ENCODE measurements at places on chromosomes 1 and 21. TPM values are rescaled to one million over a fixed set of nuclear protein-coding genes. Genes with fewer than 3 reads are reported as not detected.
A peak's percentile ranks its signal among the peaks of the same experiment; 100 is the strongest.

CSMD2 gene
- 0.14 TPM for total RNA-seq

LRRC71 gene
- total RNA-seq: 0.27 TPM

COL24A1 gene
- total RNA-seq: 0.74 TPM

MFAP2 gene
- 3.0 TPM for total RNA-seq

OR10Z1 gene
- not detected for total RNA-seq

GRCh38 chr1:243917177-243917862 is 67.3 kb upstream of the AKT3 start:
- peak overlapping the region; percentile 66 for H3K4me3 ChIP-seq
- H3K4me1 ChIP-seq: peaks cover 21% of the 10 kb centered on the region
- H3K27me3 ChIP-seq: peaks cover 68% of the 10 kb centered on the region

- no peak overlapping the region for H3K4me3 ChIP-seq
- H3K27ac ChIP-seq: peak overlapping the region; percentile 18
- no peaks in the 10 kb centered on the region for H3K4me1 ChIP-seq
- DNase-seq: no peak
- no peaks in the 10 kb centered on the region for H3K27me3 ChIP-seq
Measured at GRCh38 chr1:82446236-82446635, 645.5 kb downstream of the ADGRL2 start.

GRCh38 chr1:96365596-96366390 is 355.8 kb upstream of the PTBP2 start:
- H3K36me3 ChIP-seq: no peaks in the 10 kb centered on the region
- no peak overlapping the region for H3K4me3 ChIP-seq
- no peaks in the 10 kb centered on the region for H3K27me3 ChIP-seq
- no peak for DNase-seq
- H3K4me1 ChIP-seq: no peaks in the 10 kb centered on the region

- H3K36me3 ChIP-seq: no peaks in the 10 kb centered on the region
- no peak for DNase-seq
- no peak overlapping the region for H3K4me3 ChIP-seq
- H3K4me1 ChIP-seq: no peaks in the 10 kb centered on the region
- no peaks in the 10 kb centered on the region for H3K27me3 ChIP-seq
Measured at GRCh38 chr1:96660503-96660902, 61.1 kb upstream of the PTBP2 start.

DNA sequence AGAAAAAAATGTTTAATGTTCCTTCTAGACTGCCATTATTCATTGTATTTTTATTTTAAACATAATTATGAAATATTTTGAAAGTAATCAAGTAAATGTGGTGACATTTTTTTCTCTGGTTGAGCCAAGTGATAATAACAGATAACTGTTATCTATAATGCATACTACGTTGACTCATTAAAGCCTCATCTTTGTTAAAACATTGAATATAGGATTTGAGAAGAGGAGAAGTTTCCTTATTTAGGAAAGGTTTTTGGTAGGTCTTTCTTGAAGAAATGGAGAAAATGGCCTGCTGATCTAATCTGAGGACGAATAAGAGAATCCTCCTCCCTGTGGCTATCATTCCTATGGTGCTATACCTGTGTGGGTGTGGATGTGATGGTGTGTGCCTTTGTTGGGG is 89.0 kb downstream of the NFIA start:
- H3K4me1 ChIP-seq: peaks cover 84% of the 10 kb centered on the region
- H3K36me3 ChIP-seq: no peaks in the 10 kb centered on the region
- no peak overlapping the region for H3K4me3 ChIP-seq
- H3K27me3 ChIP-seq: no peaks in the 10 kb centered on the region
- H3K27ac ChIP-seq: peak overlapping the region; percentile 68

- no peaks in the 10 kb centered on the region for H3K36me3 ChIP-seq
- no peak for DNase-seq
- no peak overlapping the region for H3K27ac ChIP-seq
Measured at GRCh38 chr1:216632980-216633379, 90.2 kb downstream of the ESRRG start.

GRCh38 chr1:156212833-156213643 is at the start of gene PMF1:
TSS of gene PMF1 (plus strand) at chr1:156213007. CDS start at chr1:156213016, 9 bp downstream.
- H3K27ac ChIP-seq: peak within 1 kb of the TSS; percentile 97
- peak within 1 kb of the TSS; percentile 86 for H3K4me3 ChIP-seq
- peak; percentile 97 for DNase-seq
- peaks cover 35% of the 10 kb centered on the region for H3K36me3 ChIP-seq

DNA sequence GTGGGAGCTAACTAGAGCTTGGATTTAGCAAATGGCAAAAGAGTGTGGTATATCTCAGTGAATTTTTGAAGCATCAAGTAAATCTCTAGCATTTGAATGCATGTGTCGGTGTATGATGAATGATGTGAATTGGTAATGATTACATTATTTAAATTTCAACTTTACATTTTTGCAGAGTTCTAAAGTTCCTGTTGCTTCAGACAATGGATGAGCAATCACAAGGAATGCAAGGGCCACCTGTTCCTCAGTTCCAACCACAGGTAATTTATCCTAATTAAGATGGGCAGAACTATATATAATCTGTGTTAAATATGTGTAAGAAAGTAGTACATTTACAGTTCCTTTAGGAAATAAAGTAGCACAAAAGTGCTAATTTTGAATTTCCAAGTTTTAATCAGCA is 75.6 kb downstream of the NEK7 start:
- no peak overlapping the region for H3K4me3 ChIP-seq
- H3K4me1 ChIP-seq: peaks cover 71% of the 10 kb centered on the region
- H3K36me3 ChIP-seq: peaks cover 10% of the 10 kb centered on the region
- DNase-seq: no peak
- H3K27me3 ChIP-seq: no peaks in the 10 kb centered on the region
- H3K27ac ChIP-seq: no peak overlapping the region

DNA sequence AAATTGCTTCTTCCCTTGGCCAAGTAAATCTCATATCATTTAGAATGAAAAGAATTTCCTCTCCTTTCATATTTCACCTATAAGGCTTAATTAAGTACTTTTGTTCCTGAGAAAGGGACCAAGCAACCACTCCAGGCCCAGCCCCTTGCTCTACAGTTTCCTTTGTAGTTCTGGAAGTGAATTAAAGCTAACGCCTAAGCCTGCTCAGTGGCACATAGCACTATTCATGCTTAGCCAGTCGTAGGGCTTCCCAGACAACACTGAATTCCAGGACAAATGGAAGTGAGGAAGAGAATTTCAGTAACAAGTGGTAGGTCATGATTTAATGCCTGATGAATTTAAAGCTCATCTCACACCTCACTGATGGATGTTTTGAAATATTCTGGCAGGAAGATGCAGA is 73.3 kb downstream of the RPAP2 start:
- no peak overlapping the region for H3K27ac ChIP-seq
- H3K36me3 ChIP-seq: peaks cover 18% of the 10 kb centered on the region
- DNase-seq: no peak
- no peaks in the 10 kb centered on the region for H3K27me3 ChIP-seq
- no peak overlapping the region for H3K4me3 ChIP-seq
